ENCODE measurements at places on chromosomes 4 and X. TPM values are rescaled to one million over a fixed set of nuclear protein-coding genes. Genes with fewer than 3 reads are reported as not detected.

DNA sequence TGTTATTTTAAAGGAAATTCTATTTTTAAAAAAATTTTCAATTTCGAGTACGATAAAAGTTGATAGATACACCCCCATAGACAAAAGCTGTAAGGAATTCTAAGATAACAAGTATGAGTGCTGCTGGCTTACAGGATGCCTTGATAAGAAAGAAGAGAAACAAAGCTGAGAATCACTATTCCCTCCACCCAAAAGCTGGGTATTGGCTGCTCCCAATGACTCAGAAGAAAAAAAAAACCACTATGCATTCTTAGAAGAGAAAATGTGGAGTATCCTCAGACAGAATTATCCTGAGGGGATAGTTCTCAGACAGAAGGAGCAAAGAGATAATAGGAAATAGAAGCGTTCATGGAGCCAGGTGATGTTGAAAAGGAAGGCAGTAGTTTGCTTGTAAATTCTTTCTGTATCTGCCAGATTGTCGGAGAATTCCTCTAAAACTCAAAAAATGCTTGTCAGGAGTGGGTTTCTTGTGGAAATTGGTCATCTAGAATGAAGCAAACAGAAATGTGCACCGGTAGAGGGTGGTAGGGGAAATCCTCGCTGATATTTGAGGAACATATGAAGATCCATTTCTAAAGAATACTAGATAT, 217.5 kb upstream of the ADAMTS3 start:
- no peak for DNase-seq

DNA sequence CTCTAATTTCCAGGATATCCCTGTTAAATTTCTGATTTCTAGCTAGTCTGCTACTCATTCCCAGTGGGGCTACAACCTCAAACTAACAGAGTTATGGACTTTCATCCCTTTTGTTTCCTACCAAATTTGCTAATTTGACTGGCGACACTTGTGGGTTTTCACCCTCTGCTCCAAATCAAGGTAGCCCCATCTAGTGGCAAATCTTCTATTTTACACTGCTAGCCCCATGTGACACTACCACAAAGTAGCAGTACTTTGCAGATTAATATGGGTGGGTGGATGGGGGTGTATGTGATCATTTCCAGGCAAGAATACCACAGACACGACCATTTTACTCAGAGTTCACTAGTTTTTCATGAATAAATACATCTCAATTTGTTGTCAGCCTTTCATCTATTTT, 150.3 kb downstream of the MSL3 start:
- DNase-seq: no peak

DNA sequence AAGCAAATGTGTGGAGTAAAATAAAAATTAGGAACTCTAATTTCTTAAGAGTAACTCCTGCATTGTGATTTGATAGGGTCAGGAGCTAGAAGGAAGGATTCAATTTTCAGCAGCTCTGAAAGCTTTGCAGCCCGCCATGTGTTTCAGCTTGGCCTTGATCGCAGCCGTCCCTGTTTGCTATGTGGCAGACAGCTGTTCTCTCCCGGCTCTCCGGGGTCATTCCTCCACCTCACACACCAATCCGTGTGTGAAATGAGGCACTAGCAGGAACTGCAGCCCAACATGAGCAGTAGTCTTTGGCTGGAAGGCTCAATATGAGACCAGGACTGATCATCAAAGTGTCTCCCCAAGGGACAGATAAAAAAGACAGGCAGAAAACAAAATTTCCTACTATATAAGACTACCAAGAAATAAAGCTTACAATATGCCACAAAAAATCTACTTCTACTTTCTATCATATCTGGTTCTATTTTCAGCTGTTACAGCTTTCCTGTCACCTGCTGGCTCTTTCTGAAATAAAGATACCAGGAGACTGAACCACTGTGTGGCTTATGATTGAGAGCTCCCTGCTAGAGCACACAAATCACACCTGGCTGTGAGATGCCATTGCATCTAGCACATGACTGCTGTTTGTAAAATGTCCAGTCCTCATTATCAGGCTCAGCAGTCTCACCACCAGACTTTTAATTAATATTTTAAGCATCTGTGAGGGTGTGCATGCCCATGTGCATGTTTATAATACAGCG, 44.1 kb upstream of the SEC24B start:
- no peak for DNase-seq

DNA sequence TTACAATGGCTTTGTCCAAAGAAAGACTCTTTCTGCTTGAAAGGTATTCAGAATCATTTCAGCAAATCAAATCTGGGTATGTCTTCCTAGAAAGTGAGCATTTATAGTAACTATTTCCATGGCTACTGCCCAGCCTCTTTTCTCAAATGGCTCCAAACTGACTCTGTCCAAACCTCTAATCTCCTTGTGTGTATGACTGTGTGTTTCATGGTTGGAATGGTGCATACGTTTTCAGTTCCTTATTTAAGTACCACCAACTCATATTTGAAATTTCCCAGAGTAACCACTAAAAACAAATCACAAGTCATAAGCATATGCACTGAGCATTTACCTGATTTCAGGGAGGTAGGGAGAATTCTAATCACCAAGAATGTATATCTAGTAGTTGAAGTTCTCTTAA, 106.0 kb downstream of the TMEM144 start:
- no peak for DNase-seq

- DNase-seq: no peak
Observed at GRCh38 chrX:1491851-1492349, 39.2 kb upstream of the ASMTL start.

DNA sequence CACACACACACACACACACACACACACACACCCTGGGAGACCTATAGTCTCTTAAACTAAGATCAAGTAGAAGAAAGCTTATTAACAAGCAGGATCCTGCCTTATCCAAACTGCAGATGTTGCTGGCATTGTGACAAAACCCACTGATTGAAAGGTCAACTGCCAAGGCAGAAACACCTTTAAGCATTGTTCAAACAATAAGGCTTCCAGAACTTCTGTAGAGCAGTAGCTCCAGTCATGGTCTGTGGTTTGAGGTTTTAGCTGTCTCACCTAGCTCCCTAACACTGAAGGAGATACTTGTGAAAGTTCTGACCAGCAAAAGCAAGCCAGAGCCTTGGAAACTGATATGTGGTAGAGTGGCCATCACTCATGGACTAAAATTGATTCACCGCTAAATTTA, 59.8 kb downstream of the PTCHD1 start:
- DNase-seq: no peak

- no peak for DNase-seq
Observed at GRCh38 chrX:107324493-107325310, 118.3 kb downstream of the DNAAF6 start.

DNA sequence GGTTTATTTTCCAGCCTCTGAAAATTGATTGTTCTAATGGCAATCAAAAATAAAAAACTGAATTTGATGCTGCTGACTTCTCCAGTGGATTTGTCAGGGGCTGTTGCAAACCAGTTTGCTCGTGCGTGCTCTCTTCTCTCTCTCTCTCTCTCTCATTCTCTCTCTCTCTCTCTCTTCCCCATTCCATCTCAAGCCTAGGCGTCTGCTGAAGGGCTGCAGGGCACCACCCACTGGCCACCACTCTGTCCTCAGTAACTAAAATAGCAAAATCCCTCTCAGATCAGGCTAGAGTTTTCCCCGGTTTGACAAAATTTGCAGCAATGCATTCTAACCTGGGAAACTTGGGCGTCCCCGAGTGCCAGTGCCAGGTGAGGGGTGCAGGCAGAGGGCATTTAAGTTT, 19.4 kb downstream of the NKX6-1 start:
- DNase-seq: no peak

DNA sequence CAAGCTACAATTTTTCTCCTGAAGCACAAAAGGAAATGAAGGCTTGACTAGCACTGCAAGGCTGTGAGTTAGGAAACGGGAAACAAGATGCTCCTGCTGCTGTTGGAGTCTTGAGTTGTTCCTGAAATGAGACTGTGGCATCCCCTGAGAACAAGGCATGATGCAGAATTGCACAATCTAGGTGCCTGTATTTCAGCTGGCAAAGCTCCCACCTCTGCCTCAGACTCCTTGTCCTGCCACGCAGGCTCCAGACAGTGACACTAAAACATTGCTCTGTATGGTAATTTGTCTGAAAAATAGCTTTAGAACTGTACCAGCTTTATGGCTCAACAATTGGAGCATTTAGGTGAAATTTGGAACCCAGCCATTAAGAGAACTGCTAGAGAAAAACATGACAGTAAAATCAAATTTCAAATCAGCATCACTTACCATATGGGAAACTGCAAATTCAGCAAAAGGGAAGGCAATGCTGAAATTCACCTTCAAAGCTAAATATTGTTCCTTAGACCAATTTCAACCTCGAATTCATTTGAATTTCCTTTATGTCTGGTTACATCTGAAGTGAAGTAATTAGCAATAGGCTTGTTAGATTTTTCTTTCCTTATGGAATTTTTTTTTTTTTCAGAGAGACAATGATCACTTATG, 103.4 kb downstream of the MFAP3L start:
- no peak for DNase-seq

GRCh38 chr4:80081566-80081965, 8.5 kb upstream of the ANTXR2 start:
- no peak for DNase-seq

The HSFX4 gene
- total RNA-seq: 0.30 TPM

The SFRP2 gene
- 2.1 TPM for total RNA-seq

The VCX3B gene
- not detected for total RNA-seq

The UGT2B11 gene
- total RNA-seq: not detected

The DCAF12L1 gene
- not detected for total RNA-seq

The PJA1 gene
- total RNA-seq: 18.8 TPM

The MGST2 gene
- 90.7 TPM for total RNA-seq

All from cardiac septum (tissue), 1 donor.